ENCODE measurements at places on chromosomes 7 and 10.

DNA sequence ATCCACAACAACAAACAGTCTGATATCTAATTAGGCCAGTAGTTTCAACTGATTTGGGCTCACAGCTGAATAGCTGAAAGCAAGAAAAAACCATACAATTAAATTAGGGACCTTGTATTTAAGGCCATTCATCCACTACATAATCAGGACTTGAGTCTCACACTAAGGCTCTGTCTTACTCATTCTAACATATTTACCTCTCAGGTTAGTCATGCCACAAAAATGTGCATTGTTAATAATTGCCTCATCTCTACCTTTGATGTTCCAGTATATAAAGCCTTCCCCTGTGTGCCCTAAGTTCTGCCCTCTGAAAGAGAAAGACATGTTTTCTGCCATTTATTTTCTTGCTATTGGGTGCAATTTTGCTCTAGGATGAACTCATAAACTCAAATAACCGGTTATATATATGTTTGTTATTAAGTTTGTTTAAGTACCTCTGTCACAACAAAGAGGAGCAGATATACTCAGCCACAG is 5.3 kb upstream of the C1GALT1 start:
- DNase-seq: peak; percentile 66

DNA sequence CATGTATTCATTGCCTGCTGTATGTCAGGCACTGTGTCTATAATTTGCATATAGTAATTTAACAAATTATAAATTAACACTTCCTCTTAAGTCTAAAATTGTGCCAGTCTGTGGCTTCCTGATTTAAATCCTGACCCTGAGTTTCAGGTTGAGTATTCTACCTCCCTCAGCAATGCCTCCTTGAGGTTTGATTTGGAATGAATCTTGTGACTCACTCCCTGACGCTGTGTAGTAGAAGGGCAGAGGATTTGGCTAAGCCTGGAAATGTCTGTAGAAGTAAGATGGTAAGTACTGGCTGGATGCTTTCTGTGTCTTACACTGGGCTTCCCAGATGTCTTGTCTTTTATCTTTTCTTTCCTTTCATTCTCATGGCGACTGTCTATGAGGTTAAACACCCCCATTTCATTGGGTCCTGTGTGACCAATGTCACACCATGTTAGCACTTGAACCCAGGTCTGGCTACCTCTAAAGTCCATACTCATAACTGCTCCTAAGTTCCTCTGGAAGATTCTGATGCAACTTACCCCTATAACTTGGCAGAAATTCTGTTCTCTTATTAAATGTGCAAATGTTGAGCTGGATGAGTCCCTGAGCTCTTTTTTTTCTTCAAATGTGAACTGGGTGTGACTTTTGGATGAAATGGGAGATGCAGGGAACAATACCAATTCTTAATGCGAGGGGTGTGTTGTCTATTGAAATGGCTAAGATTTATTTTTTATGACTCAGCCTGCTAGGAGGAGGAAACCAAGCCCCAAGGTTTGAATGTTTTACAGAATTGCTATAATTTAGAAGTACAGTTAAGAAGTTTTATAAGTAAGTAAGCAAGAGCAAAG is 48.5 kb downstream of the PLCE1 start:
- DNase-seq: peak; percentile 69

GRCh38 chr7:110071192-110071591 is 1019.7 kb upstream of the LRRN3 start:
- no peak for DNase-seq

DNA sequence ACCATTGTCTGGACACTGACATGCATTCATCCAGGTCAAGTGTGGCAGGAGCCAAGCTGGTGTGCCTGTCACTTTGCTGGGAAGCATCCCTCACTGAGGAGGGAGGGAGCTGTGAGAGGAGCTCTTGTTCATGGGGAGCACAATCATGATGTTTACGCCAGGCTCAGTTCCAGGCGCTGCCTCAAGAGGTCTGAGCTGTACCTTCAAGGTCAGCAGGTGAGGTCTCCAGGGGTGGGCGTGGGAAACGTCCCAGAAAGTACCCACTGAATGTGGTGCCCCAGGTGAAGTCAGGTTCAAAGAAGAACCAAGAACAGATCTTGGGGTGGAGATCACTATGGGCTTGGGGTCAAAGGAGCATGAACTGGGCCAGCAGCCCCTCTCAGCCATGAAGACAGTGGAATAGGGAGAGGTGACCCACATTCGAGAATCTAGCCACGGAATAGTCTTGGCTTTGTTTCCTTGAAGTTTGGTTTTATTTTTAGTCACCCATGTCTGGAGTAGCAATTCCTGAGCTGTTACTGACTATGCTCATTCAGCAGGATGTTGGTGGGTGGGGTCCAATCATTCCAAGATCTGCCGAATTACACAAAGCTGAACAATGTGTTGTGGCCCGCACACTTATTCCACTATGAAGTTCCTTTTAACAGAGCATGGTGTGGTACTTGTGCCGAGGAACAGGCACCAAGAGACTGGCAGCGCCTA is 29.3 kb downstream of the NPS start:
- no peak for DNase-seq

DNA sequence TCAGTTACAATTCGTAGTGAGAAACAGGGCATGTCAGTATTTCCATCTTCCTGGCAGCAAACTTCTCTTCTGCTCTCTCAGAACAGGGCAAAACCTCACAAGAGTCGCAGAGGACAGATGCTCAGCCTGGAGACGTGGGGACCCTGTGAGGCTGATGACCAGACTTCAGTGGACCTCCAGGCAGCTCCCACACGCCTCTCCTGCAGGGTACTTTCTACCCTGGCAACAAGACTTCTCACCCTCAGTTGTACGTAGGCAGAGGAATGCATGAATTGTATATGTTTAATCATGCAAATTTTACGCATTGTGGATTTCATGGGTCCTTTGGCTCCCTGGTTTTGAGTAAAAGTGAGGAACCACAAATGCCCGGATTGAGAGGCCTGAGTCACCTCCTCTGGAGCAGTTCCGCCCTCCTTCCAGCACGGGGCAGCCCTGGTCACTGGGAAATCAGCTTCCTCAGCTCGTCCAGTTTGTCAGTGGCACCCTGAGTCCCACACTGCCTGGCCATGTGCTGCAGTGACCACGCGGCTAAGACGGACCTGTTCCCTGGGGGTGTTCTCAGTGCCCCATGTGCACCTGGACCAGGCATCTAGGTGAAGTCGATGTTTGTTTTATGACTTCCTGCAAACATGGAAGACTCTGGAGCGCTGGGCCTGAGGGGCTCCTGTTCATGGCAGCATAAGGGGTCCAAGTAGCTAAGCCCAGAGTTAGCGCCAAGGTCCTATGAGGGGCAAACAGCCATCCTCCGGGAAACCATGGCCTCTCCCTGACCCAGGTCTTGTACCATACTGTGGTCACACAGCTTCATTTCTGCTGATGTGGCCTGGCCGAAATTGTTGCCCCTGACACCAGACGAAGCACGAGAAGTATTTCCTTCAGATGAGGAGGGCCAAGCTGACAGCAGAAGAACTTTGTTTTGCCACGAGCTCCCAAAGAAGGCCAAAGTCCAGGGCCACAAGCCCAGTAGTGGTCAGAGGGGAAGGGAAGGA is 165.1 kb downstream of the TNS3 start:
- DNase-seq: no peak

- no peak for DNase-seq
Observed at GRCh38 chr7:128777156-128778123, 1.8 kb upstream of the OPN1SW start.

- peak; percentile 68 for DNase-seq
Observed at GRCh38 chr7:47503281-47503680, 78.6 kb downstream of the TNS3 start.

DNA sequence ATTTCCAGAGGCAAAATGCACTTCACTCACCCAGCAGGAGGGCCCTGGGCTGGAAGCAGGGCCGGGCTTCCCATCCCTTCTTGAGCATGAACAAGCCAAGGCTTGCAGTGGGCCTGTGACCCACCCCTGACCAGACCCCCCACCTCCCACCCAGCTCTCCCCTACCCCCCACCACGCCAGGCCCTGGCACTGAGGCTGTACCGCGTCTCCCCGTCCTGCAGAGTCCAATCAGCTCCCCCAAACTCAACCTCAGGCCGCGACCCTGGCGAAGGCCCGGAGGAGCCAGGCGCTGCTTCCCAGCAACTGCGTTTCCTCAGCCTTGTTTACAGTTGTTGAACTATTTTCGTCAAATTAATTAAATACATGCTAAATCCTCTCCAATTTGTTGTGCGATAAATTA is 16.9 kb upstream of the MYL10 start:
- no peak for DNase-seq

GRCh38 chr7:83852136-83852535 is 203.2 kb upstream of the SEMA3E start:
- no peak for DNase-seq

- no peak for DNase-seq
Observed at GRCh38 chr10:24010436-24010970, 198.4 kb upstream of the KIAA1217 start.

GRCh38 chr7:8295638-8296361 is 33.8 kb upstream of the ICA1 start:
- DNase-seq: peak; percentile 77

DNA sequence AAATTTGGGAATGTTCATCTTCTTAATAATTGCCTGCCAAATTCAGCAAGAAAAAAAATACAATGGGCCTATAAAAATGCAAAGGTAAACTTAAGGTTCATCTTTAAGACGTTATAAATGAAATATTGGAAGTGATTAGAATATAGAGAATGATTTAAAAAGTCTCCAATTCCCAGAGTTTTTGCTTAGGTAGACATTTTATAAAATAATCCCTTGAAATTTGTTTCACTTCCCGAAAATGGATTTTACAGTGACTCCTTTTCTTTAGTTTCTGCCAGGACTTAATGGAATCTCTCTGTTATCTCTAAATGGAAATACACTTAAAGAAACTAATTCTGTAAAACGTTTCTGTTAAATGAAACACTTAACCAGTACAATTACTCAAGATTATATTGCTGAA is 544.2 kb upstream of the TEX47 start:
- no peak for DNase-seq

DNA sequence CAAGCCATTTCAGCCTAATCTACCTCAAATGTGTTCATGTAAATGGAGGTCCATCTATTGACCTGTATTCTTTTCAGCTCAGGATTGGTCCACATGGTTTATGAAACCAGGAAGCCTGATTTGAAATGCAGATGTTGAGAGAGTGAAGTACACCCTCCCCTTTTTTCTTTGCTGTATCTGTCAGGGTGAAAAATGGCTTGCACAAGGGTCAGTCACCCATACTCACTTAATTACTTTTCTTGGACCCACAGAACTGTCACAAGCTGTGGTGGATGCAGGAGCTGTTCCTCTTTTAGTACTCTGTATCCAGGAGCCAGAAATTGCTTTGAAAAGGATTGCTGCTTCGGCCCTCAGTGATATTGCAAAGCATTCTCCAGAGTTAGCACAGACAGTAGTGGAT is 41.2 kb downstream of the SPAG6 start:
- no peak for DNase-seq

GRCh38 chr10:98892523-98892922 is 343.1 kb downstream of the HPSE2 start:
- DNase-seq: no peak

DNA sequence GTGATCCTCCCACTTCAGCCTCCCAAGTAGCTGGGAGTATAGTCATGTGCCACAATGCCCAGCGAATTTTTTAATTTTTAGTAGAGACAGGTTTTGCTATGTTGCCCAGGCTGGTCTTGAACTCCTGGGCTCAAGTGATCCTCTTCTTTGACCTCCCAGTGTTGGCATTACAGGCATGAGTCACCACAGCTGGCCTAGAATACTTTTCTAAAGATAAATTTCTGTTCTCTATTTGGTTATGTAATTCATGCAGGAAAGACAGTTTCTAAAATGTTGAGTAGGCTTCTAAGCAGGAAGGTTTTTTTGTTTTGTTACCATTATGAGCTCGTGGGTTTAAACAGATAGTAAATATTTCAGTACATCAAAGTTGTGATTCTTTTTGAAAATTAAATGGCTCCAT is 5.0 kb downstream of the RBAK start:
- DNase-seq: no peak

GRCh38 chr7:20440472-20441105 is 109.9 kb downstream of the ITGB8 start:
- peak; percentile 14 for DNase-seq

- no peak for DNase-seq
Observed at GRCh38 chr7:51315393-51316261, 982 bp downstream of the COBL start.

- no peak for DNase-seq
Observed at GRCh38 chr7:50146692-50147091, 53.6 kb upstream of the ZPBP start.

DNA sequence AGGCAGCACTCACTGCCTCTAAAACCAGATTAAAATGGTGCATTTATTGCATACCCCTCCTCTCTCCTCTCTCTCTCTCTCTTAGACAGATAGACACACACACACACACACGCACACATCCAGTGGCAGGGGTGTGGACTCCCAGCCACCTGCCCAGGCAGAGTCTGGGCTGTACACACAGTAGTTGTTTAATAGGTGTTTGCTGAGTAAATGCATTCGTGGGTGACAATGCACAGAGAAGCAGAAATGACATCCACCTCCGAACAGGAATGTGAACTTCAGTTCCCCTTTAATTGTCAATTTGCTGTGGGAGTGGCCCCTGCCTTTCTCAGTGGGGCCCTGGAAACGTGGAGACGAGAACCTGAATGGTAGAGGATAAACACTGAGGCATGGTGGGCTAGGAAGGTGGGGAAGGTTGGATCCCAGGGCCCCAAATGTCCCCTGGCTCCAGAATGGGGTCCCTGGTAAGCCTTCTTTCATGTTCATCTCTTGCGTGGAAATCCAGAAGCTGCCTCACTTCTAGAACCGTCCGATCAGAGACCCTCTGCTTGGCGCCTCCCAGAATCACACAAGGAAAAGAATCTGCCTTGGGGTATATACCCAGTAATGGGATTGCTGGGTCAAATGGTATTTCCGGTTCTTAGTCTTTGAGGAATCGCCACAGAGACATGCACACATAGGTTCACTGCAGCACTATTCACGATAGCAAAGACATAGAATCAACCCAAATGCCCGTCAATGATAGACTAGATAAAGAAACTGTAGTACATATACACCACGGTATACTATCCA is 58.5 kb upstream of the ECHDC3 start:
- no peak for DNase-seq

GRCh38 chr7:101970801-101971200 is 153.4 kb downstream of the CUX1 start:
- DNase-seq: no peak

DNA sequence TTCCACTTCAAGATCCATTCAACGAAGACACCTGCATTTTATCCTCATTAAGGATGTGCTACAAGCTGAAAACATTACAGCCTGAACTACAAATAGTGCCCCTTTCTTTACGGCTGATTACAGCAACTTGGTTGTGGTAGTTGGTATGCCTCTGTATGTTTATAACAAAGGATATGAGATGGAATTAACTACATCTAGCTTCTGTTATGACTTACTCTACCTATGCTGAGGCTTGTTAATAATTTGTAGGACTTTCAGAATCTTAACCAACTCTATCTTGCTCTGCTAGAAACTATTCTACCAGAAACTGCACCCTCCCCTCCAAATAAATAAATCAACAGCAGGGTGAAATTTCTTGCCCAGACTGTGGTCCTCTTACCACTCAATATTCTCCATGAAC is 448.1 kb downstream of the GRM8 start:
- DNase-seq: no peak

DNA sequence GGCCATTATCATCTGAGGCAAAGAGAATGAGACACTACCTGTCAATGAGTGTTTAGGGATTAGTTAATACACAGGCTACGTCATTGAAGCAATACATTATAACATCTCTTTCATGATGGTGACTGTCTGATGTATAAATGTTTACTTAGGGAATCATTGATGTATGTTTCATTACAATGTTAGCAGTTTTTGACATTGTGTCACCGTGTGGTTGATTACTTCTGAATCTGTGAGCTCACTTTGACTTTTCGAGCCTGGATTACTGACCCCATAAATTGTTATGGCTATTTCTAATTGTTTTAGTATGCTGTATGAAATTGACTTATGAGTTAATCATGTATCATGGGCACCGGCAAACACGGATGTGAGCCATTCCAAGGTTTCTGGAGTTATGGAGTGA is 494.0 kb downstream of the MAGI2 start:
- peak; percentile 1 for DNase-seq

Measured in fibroblast of skin of scalp (primary cell).